ENCODE measurements at places on chromosomes 3 and 15.

DNA sequence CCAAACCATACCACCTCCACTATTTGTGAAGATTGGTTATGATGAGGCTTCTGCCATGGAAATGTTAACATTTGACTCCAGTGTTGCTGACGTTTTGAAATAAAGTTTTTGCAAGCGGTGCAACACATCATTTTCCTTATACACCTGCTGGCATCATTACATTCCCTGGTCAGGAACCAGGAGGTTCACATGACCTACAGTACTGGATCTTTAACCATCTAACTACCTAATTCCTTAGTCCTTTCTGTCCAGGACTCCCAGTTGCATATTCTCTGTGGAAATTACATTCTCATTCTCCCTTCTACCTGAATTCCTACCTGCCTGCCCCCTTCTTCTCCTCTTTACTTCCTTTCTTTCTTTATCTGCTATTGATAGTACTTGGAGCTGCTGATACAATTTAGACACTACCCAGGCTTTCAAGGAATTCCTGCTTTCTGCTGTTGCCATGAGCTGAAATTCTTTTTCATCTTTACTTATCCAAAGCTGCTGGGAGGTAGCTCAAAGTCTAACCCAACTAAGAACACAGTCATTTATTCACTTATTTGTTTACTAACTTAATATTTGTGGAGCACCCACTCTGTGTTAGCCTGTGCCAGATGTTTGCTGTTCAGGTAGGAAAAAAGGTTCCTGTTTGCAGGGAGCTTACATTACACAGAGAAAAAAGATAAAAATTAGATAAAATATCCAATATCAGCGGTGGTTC is 144.2 kb downstream of the EDEM1 start:
- DNase-seq = no peak

DNA sequence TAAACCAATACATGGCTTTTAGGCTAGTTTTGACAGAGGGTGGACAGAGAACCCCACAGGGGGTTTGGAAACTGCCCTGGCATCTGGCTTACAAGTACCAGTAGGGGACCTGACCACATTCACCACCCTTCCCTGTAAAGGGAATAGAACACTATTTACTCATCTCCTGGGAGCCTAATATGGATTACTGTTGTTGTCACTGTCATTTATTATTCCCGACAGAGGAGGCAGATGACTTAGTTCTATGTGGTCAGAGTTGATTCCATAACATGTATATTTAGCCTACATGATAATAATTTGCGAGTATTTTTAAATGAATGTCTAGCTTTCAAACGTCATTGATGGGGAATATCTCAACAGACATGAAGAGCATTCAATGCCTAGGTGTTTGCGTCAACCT is 15.9 kb downstream of the ZBTB38 start:
- DNase-seq = peak; percentile 64

DNA sequence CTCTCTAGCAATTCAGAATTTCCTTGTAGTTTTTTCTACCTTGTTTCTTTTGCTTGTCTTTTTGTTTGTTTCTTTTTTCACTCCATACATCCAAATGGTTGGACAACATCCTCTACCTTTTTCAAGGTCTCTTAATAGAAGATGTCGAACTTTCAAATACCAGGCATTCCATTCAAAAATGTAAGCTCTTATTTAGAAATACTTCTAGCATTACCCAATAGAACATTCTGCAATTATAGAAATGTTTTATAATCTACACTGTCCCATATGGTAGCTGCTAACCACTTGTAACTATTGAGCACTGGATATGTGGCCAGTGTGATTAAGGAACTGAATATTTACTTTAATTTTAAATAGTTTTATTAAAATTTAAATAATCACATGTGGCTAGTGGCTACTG is 196.2 kb upstream of the MRPL3 start:
- no peak for DNase-seq

- peak; percentile 2 for DNase-seq
These were observed 22.0 kb downstream of the COL6A6 start for GRCh38 chr3:130539005-130539404.

DNA sequence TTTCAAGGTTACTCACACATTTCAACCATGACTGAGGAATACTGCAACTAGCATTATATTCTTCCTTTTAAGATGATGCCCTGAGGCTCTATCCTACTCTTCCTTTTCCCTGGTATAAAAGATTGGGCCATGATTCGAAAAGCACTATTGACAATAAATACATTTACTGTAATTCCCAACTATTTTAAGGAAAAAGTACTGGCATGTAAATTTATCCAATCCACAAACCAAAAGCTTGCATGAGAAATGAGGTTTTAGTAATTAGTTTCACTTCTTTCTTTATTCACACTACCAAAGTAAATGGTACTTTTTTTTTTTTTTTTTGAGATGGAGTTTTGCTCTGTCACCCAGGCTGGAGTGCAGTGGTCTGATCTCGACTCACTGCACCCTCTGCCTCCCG is 310.2 kb downstream of the LRRC3B start:
- DNase-seq = no peak

DNA sequence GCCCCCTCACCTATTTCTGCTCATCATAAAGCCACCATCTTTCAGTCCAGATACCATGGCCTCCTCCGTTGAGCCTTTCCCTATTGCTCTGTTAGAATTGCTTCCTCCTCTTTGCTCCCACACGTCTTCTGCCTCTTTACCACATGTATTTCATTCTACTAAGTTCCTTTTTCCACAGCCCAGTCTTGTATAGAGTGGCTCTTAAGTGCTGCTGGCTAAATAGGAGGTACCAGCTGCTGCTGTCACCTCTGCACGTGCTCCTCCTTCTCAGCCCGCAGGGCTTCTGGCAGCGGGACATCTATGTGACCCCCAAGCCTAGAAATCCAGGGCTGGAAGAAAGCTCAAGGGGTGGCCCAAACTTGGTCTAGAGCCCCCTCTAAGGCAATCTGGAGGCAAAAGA is 38.8 kb upstream of the PLXND1 start:
- DNase-seq = no peak

DNA sequence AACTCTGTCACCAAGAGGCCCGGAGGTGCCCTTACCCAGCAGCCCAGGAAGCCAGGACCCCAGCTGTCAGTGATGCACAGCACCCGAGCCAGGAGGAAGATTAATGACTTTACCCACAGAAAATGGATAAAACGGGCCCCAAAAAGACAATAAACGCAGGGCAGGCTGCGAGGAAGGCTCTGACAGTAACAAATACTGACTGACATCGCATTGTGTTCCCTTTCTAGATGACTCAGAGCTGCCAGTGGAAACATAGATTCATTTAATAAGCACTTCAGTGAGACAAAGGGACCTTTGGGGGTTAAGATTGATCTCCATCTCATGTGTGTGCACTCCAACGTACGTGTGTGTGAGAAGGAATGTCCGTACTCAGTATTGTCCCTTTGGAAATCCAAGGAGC is 225.3 kb upstream of the PPP2R3A start:
- no peak for DNase-seq

DNA sequence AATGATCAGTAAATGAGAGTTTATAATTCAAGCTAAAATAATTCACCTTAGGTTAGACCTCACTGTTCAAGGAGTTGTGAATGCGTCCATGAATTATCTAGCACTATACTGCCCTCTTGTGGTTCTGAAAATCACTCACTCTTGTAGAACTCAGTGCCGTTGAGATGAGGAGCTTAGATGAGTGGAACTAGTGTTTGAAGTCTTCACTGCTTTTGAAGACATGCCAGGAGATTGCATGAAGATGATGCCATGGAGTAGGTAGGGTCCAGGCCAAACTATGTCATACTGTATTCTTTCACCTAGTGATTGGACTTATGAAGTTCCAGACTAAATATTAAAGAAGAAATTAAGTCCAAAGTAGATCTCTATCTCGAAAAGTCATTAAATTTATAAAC is 28.8 kb downstream of the LYSMD4 start:
- DNase-seq = peak; percentile 36

GRCh38 chr3:135240426-135240825 is 445.4 kb downstream of the EPHB1 start:
- peak; percentile 11 for DNase-seq

- no peak for DNase-seq
These were observed 147.0 kb upstream of the VEPH1 start for GRCh38 chr3:157650172-157650571.

- DNase-seq = no peak
These were observed 118.7 kb downstream of the PDE8A start for GRCh38 chr15:85100186-85100937.

GRCh38 chr15:69813881-69814280 is 283.8 kb downstream of the TLE3 start:
- DNase-seq = no peak

DNA sequence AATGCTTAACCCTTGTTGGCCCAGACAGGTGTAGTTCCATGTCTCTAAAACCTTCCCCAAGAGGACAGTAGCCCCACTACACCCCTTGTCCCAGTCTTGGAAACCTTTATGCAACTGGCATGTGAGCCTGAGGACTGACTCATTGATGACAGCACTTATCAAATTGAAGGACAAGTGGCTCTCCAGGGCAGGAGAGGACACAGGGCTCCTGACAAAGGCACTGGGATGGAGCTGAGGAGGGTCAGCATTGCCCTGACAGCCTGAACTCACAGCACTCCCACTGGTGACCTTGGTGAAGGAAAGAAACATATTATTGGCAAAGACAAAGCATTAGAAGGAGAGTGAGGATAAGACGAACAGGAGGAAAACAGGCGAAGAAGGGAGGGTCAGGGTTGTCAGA is 139.9 kb downstream of the EPHB1 start:
- no peak for DNase-seq

- DNase-seq = no peak
These were observed 10.0 kb downstream of the MRPS25 start for GRCh38 chr3:15055019-15055557.

DNA sequence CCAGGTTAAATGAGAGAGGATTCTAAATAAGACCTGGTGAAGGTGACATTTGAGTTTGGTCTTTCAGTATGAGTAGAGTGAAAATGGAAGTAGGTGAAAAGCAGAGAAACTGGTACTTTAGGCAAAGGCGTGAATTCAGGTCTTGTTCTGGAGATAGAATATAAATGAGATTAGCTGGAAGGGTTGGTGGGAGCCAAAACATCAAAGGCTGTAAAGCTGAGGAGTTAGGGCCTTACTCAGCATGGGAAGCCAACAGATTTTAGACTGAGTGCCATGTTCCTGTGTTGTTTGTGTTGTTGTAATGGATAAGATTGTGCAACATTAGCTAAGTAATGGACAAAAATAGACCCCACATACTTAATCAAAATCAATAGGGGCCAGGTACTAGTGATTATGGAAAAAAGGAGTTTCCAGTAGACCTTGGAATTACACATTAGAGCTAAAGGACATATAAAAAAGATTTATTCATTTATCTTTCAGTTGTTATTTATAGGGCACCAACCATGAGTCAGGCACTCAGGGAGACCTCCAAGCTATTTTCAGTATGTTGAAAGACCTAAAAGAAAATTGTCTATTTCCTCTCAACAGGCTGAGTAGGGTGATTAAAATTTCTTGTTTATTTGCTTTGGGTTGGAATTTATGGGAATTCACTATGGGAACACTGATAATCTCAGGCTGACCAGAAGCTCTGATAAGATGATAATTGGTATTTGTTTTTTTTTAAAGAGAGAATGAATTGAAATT is 20.8 kb downstream of the ARL14 start:
- no peak for DNase-seq

- no peak for DNase-seq
These were observed 267.5 kb downstream of the OCA2 start for GRCh38 chr15:27831384-27832236.

DNA sequence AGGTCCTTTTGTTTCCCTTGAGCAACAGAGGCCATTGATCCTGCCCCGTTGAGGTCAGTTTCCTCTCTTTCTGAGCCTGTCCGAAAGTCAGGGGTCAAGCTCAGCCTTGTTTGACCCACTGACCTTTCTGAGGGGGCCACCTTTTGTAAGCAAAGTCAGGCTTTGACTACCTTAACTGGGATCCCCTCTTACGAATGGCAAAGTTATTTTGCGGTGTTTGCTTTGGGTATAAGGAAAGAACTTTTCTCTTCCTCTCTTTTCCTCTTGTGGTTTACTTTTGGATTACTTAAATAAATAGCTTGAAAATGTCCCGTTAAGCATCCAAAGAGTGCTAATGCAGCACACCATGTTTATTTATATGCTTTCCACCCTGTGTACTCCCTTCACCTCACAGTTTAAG is 340.6 kb downstream of the THSD4 start:
- no peak for DNase-seq

- no peak for DNase-seq
These were observed 25.6 kb downstream of the IQCH start for GRCh38 chr15:67280217-67280616.

DNA sequence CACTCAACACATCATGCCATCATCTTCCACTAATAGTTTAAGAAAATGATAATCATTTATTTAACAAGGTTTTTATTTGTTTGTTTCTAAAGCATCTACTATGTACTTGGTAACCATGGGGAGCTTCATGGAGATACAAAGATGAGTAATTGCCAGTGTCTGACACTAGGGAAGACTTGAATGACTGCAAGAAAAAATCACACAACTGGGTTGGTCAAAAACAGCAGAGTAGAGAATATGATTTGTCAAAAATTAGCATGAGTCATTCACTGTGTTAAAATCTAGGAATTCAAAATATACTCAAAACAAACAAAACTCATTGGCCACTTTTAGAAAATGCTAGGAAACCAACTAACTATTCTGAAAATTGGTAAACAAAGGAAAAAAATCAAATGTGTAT is 6.3 kb downstream of the BNC1 start:
- DNase-seq = no peak

GRCh38 chr3:117910820-117911521 is 1123.7 kb downstream of the IGSF11 start:
- DNase-seq = no peak

DNA sequence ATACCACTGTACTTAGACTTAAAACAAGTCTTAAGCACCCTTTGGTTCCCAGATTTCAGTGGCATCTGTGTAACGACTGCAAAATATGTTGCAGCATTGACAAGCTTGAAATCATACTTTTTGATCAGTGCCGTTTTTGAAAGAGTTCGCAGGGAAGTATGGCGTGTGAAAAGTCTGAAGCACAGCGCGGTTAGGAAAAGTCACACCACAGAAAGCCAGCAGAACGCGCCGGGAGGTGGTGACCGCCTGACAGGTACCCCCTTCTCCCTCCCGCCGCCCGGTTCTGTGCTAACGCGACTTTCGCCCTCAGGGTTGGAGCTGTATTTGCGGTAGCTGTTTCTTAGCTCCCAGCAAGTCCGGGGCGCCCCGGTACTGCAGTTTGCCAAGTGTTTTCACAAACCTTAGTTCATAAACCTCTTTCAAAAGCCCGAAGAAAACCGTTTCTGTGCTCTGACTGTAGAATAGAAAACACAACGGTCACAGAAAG is 481 bp upstream of the CRYBG3 start:
- DNase-seq = no peak

GRCh38 chr3:58497097-58497496 is 5.2 kb downstream of the KCTD6 start:
- no peak for DNase-seq

- DNase-seq = no peak
These were observed 89.1 kb downstream of the BCHE start for GRCh38 chr3:165748094-165748493.

GRCh38 chr3:186032321-186032720 is 76.6 kb downstream of the ETV5 start:
- DNase-seq = no peak

- DNase-seq = no peak
These were observed 21.7 kb upstream of the KPNA4 start for GRCh38 chr3:160587105-160587504.

GRCh38 chr15:88843334-88843733 is 40.1 kb downstream of the ACAN start:
- no peak for DNase-seq

GRCh38 chr3:10187290-10187876 is 22.7 kb downstream of the IRAK2 start:
- DNase-seq = no peak
